ENCODE measurements at places on chromosomes 7 and 10.
A peak's percentile ranks its signal among the peaks of the same experiment; 100 is the strongest.

DNA sequence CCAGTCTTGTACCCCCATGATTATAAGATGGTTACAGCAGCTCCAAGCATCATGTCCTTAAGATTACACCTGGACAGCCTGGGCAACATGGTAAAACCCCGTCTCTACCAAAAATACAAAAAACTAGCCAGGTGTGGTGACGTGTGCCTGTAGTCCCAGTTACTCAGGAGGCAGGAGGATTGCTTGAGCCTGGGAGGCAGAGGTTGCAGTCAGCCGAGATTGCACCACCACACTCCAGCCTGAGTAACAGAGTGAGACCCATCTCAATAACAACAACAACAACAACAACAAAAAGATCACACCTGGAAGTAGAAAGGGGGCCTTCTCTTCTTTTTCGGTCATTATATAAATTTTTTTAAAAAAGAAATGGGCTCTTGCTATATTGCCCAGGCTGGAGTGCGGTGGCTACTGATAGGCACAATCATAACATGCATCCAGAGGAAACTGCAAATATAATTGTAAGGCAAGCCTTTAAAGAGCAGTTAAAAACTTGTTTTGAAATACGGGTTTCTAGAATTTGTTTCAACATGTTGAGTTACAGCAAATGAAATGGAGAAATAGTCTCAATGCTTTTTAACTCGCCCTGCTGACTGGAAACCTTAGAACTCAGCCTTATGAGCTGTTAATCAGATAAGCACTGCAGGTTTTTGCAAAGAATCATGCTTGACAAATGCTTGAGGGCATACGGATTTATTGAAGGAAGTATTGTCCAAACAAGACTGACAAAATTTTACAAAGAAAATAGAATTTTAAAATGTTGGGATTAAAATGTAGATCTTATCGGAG is 4.7 kb upstream of the ENTPD7 start:
- ATAC-seq, result no peak

DNA sequence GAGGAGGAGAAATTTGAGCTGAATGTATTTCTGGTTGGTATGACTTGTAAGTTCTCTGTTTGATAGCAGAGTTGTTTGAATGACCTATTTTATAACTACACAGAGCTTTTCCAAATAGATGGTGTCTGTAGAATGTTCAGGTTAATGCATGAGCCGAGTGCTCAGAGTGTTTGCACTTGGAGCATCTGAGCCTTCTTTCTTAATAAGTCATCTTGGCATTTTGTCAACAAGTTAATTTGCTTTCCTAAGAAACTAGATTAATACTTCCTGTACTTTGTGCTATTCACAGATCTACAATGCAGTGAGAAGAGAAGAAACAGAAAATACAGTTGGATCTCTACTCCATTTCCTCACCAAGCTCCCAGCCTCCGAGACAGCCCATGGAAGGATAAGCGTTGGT is 138.2 kb downstream of the PLCE1 start:
- no peak for ATAC-seq

DNA sequence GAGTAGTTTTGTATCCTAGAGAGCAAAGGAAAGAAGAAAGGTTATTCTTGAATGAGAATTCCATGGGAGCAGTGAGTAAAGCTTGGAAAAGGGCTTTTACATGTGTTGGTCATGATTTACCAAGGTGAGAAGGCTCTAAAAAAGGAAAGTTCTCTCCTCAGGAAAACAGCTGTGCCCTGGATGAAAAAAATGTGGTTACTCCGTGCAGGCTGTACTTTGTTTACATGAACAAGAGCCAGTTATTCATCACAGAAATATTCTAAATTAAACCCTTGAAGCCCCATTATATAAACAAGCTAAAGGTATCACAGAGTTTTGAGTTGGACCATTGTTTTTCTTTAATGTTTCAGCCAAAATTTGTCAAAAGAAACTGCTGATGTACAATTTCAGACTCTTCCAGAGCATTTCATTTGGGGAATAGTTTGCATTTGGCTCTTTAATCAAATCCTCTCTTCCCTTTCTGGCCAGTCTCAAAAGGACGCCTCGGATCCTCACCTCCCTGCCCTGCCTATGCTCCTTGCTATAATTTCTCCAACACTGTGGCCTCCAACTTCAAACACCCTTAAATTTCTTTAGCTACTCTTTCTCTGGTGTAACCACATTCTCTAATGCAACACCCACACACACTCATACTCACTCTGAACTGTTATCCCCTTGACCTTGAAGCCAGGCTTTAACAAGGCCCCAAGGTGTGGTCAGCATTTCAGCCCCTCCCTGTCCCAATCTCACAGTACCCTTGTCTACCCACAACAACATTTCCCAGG is 47.4 kb downstream of the AFAP1L2 start:
- peak; percentile 55 for ATAC-seq

GRCh38 chr7:30466266-30466665 is 12.3 kb downstream of the NOD1 start:
- no peak for ATAC-seq

GRCh38 chr10:62099299-62099698 is 169.3 kb downstream of the RTKN2 start:
- no peak for ATAC-seq

GRCh38 chr10:60042914-60043313 is 136.6 kb upstream of the CCDC6 start:
- no peak for ATAC-seq

GRCh38 chr10:77289790-77290189 is 347.8 kb downstream of the KCNMA1 start:
- ATAC-seq, result no peak

- ATAC-seq, result no peak
Measured at GRCh38 chr7:147197006-147197405, 1080.4 kb downstream of the CNTNAP2 start.

GRCh38 chr7:142476077-142476476 is 218.2 kb upstream of the PRSS58 start:
- ATAC-seq, result no peak

GRCh38 chr10:77507291-77507880 is 130.2 kb downstream of the KCNMA1 start:
- ATAC-seq, result peak; percentile 51

GRCh38 chr7:131161103-131161502 is 166.6 kb upstream of the MKLN1 start:
- ATAC-seq, result no peak

DNA sequence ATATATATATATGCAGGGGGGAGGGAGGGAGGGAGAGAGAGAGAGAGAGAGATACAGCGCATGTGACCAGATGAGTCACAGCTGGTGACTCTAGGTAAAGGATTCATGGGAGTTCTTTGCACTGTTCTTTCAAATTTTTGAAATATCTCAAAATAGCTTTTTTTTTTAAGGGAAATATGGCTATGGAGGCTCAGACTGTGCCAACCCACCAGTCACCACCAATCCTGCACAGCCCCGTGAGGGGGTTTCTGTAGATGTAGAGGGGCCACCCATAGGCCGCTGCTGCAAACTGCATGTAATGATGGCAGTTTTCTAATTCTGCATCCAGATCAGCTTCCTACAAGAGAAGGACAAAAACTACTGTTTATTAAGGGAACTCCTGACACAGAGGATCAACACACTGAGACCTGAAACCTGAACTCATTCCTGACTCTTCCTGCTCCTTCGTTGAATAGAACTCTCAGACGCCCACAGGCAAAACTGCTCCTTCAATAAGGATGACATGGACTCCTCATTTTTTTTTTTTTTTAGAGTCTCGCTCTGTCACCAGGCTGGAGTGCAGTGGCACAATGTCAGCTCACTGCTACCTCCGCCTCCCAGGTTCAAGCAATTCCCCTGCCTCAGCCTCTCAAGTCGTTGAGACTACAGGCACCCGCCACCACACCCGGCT is 17.3 kb downstream of the DAGLB start:
- ATAC-seq, result no peak

DNA sequence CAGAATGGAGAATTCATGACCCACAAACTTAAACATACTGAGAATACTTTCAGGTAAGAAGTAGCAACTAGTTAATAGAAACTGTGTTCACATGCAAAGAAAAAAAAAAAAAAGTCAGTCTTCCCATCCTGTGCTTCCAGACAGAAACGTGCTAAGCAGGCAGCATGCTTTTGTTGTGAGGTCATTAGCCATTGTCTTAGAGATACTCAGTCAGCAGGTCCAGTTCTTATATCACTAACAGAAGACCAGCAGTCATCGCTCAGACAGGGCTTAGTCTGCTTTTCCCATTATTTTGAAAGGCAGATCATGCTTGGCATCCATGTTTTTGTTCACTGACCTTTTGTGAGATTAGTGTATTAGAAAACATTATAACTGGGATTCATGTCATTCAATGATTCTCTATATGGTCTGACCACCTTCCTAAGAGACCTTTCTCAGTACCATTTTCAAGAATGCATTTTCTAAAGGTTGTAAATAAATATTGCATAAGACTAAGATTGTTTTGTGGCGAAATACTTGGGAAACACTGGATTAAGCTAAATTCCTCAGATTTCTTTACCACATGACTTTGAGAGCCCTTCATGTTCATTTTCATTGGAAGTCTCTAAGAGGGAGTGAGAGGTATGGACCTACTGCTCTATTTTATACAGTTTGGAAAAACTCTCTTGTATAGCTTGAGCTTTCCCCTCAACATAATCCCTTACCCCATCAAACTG is 45.0 kb upstream of the AGBL3 start:
- ATAC-seq, result peak; percentile 47

GRCh38 chr10:8051109-8051821 is 3.2 kb upstream of the GATA3 start:
- no peak for ATAC-seq

DNA sequence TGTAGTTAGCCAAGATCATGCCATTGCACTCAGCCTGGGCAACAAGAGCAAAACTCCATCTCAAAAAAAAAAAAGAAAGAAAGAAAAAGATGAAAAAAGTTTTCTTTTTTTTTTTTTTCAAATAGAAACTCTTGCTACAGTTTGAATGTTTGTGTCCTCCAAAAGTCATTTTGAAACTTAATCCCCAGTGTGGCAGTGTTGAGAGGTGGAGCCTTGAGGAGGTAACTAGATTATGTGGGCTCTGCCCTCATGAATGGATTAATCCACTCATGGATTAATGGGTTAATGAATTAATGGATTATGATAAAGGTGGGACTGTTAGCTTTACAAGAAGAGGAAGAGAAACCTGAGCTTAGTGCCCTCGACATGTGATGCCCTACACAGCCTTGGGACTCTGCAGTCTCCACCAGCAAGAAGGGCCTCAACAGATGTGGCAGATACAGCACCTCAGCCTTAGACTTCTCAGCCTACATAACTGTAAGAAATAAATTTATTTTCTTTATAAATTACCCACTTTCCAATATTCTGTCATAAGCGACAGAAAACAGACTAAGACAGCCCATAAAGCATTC is 25.1 kb downstream of the CPEB3 start:
- ATAC-seq, result no peak

DNA sequence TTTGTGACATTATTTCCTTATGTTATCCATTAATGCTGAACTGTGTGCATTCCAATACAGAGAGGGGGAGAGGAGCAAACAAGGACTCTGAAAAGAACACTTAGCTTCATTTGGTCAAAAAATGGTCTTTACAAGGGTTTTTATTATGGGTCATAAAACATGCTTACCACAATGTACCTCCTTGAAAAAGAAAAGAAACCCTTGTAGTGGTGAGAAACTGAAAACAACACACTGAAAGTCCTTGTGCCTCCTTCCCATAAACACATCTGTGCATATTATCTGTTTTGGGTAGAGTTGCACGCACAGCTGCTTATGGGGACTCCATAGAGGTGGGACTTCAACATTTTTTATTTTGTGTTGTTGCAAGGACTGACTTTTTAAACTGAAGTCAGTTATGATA is 98.7 kb downstream of the CDK6 start:
- ATAC-seq, result no peak

DNA sequence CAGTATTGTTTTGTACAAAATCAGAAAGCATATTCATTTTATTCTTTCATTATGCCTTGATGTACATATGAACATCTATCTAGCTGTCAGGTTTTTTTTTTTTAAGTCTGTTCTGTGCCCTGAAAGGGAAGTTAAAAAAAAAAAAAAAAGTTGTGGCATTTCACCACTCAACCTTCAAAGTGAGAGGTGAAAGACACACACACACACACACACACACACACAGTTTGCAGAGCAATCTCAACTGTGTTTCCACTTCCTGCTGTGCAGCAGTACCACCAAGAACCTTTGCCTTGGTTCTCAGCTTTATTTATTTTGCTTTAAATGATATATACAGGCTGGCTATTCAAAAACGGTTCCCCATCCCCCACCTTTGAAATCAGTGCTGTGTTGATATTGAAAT is 955.6 kb downstream of the GATA3 start:
- no peak for ATAC-seq

- ATAC-seq, result no peak
Measured at GRCh38 chr10:70809726-70810125, 6.0 kb upstream of the SGPL1 start.

- no peak for ATAC-seq
Measured at GRCh38 chr10:30789806-30790205, 160.3 kb upstream of the LYZL2 start.

- ATAC-seq, result peak; percentile 75
Measured at GRCh38 chr10:132396494-132397035, 435 bp upstream of the PWWP2B start.

- no peak for ATAC-seq
Measured at GRCh38 chr7:132677918-132678317, 101.6 kb upstream of the PLXNA4 start.

DNA sequence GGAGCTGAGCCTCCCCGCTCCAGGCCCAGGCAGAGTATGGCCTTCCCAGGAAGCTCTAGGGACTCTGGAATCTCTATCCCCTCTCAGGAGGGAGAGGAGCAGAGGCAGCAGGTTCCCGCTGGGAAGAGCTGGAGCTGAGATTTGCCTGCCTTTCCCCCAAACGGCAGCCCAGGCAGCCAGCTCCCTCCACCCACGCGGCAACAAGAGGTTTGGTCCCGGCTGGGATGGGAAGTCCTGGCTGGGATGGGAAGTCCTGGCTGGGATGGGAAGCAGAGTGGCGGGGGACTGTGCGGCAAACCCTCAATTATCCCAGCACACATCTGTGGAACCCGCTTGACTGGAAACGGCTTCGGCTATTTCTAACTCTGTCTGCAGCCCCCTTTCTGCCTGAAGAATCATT is 223.0 kb downstream of the ELFN1 start:
- ATAC-seq, result no peak

DNA sequence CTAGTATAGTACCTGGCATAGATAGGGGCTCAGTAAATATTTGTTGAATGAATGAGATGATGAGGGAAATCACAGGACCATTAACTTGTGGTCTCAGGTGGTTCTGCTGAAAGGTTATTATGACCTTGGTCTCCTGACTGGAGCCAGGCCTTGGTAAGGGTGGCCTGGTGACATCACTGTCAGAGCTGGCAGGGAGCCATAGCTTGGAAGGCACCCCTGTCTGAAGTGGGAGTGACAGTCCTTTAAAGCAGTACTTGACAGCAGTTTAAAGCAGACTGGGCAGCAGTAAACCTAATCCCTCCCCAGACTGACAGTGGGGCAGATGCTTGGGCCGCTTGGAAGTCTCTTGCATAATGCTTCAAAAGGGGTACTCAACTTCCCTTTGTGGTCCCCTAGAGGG is 13.4 kb downstream of the DPCD start:
- ATAC-seq, result no peak

GRCh38 chr7:107879400-107880035 is 11.5 kb upstream of the DLD start:
- peak; percentile 73 for ATAC-seq

DNA sequence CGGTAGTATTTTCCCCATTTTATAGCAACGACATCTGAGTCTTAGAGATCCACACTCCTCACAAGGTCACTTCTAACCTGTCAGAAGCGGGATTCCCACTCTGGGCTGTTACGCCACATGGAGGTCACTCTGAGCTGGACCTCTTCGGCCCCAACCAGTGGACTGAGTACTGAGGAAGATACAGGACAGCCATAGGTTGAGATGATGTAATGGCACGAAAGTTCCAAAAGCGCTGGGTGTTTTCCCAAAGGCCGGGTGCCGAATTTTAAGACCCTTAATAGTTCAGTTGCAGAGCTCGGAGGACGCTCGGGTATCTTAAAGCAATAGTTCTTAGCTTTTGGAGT is 699 bp downstream of the GHITM start:
- ATAC-seq, result no peak
